ENCODE measurements at places on chromosomes 11 and 22.

DNA sequence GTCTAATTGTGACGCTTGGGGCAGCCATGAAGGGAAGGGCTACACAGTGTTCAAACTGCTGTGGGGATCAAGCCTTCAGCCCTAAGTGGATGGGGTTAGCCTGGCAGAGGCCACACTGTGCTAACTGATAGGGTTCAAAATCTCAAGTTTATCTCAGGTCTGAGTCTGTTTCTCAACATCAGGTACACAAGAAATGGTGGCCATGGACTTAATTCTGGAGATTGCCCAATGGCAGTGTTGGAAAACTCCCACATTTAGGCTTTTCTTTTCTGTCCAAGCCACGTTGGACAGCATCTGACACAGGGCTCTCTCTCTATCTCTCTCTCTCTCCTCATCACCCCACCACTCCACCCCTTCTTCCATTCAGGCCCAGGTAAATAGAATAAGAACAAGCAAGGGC is 10.9 kb upstream of the DGAT2 start:
- DNase-seq, result no peak

GRCh38 chr11:74471668-74472429 is 4.5 kb upstream of the KCNE3 start:
- no peak for DNase-seq

DNA sequence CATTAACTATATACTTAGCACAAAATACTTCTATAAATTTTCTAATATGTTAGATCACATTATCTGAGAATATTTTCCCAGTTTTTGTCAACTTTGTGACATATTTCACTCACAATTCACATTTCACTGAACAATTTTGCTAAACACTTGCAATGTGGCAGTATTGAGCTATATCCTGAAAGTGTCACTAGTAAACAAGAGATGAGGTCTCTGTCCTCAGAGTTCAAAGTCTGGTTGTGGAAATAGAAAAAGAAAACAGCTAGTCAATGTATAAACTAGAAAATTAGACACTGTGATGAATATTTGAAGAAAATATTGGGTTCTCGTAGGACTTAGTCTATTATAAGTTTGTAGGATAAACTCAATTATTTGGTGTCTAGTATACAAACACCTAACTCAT is 87.4 kb upstream of the CHORDC1 start:
- DNase-seq, result no peak

DNA sequence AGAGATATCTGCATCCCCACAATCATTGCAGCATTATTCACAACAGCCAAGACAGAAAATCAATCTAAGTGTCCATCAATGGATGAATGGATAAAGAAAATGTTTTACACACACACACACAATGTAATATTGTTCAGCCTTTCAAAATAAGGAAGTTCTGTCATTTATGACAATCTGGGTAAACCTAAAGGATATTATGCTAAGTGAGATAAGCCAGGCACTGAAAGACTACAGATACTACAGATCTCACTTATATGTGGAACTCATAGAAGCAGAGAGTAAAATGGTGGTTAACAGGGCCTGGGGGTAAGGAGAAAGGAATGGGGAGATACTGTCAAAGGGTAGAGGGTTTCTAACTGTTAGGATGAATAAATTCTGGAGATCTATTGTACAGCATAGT is 36.0 kb upstream of the EED start:
- DNase-seq, result no peak

- DNase-seq, result no peak
Observed at GRCh38 chr11:94557421-94557820, 9.7 kb upstream of the PIWIL4 start.

- DNase-seq, result no peak
Observed at GRCh38 chr11:70637949-70638583, 239.7 kb downstream of the CTTN start.

DNA sequence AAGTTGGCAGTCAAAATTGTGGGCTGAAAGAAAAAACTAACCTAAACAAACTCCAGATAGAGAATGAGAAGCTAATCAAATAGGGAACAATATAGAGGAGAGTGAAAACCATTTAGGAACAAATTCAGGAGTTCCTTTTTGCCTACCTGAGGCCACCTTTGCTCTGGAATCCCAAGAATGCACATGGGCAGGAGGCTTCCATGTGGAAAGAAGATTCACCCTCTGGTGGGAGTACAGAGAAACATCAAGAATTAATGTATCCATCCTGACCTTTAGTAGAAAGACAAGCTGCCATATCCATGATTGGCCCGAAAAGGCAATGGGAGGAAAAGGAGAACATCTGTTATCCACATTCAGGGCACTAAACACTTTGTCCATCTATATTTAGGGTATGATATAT is 35.0 kb upstream of the MRGPRX1 start:
- DNase-seq, result no peak

DNA sequence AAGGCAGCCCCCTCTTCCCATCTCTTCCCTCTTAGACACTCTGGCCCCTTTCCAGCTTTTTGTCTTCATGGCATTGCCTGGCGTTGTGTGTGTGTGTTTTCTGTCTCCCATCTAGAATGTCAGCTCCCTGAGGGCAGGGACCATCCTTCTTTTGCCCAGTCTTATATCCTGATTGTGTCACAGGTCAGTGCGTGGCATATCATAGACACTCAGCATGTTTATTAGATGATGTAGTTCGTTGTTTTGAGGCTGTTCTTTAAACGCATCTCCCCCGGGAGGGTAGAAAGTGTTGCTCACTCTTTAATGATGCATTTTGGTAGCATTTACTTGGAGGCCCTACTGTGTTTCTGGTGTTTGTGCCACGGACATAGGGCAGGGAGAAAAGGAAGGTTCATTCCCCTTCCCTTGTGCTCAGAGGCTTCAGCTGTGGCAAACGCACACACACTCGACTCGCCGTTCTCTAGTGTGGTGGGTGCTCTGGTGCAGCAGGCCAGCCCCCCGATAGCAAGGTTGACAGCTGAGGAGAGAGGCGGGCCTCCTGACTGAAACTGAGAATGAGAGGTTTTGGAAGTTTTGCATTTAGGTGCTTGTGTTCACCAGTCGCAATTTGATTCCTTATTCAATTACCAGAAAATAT is 60.2 kb downstream of the TNRC6B start:
- DNase-seq, result no peak

DNA sequence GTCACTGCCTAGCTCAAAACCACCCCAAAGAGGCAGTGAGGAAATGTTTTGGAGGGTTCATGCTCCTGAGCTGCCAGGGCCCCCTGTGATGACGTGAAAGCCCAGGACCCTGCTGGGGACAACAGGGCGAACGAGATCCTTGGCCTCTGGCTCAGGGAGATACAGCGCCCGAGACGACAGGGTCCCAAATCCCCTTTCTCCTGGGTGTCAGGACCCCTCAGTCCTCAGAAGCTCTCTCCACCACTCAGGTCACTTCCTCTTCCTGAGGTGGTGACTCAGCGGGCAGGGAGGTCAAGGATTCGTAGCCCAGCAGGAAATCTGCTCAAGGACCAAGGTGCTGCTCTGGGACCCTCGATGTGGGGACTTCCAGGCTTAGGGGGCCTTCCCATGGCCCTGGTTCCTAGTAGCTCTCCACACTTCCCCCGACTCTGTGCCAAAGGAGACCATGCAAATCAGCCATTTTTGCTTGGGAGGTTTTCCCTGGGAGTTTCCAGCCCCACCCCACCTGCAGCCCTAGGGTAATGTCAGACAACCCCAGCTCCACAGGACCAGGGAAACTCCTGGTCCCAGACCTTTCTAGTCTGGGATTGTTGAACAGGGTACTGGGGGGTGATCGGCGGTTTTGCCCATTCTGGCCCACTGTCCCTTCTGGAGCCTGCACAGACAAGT is 12.8 kb downstream of the BCL9L start:
- no peak for DNase-seq
